Thymus (tissue), 14 donors: ENCODE measurements at places on chromosomes 1 and 21.

DNA sequence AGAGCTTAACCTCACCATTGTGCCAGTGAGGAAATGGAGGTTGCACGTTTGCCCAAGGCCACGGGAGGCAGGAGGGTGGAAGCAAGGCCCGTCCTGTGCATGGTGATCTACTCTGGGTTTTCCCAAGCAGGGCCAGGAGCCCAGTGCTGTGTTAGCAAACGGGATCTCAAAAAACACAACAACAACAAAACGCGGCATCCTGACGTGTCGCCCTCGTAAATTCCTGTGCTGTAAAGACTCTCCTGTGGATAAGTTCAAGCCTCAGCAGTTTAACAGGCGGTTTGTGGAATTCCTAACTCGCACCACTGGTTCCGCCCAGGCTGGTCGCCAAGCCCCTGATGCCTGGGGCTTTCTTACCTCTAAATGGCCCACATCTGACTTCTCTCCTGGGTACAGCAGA lies 39.1 kb downstream of the TFF3 start:
- DNase-seq, result no peak

- DNase-seq, result no peak
Measured at GRCh38 chr1:96837057-96837780, 115.6 kb downstream of the PTBP2 start.

GRCh38 chr1:38614861-38615260 lies 244.7 kb downstream of the RRAGC start:
- no peak for DNase-seq

DNA sequence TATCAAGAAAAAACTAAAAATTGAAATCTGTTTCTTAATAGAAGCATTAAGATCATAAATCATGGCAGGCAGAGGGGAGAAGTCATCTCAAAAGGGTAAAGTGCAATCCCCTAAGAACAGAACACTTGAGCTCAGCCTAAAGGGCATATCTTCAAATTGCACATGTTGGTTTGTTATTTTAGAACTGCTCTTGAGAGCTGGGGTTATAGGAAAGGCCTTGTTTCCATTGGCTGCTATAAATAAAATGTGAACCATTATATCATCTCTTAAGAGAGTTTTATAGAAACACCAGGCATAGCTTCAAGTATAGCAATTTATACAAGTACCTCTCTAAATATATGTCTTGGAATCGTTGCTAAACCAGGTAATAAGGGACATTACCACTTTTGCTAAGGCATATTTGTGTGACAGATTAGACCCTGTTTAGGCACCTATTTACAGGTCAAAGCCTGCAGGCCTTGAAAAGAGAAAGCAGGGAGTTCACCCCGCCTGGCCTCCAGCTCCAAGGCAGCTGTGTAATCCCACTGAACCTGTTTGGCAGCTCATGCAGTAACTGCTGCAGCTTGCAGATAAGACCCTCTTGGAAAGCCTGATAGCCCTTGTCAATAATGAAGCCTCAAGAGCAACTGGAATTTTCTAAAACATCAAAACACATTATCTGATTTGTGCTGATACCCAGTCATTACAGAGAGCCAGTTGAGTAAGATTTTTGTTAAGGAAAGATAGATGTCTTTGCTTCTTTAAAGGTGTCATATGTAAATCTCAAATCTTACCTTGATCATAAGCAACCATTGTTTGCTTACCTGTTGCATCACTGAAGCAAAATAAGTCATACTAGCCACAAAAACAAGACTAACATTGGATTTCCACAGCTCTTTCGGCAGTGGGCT lies 24.2 kb upstream of the SYDE2 start:
- DNase-seq, result no peak

- no peak for DNase-seq
Measured at GRCh38 chr1:245133995-245134715, 20.6 kb upstream of the KIF26B start.

GRCh38 chr1:210626341-210626740 lies 297.6 kb downstream of the HHAT start:
- DNase-seq, result no peak

- DNase-seq, result no peak
Measured at GRCh38 chr1:9715536-9716226, 64.2 kb downstream of the PIK3CD start.

DNA sequence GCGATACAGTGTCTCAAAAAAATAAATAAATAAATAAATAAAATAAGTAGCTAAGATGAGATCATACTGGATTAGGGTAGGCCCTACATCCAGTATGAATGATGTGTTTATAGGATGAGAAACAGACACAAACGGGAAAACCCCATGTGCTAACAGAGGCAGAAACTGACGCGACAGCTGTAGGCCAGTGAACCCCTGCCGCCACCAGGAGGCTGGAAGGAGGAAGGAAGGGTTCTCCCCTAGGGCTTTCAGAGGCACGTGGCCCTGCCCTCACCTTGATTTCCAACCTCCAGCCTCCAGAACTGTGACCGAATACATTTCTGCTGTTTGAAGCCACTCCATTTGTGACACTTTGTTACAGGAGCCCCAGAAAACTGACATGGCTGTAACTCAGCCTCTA lies 38.5 kb downstream of the CHD5 start:
- DNase-seq, result no peak

GRCh38 chr1:92538048-92538412 lies 51.3 kb upstream of the GFI1 start:
- peak; percentile 17 for DNase-seq

- no peak for DNase-seq
Measured at GRCh38 chr1:226588484-226588883, 39.9 kb downstream of the STUM start.
